ENCODE measurements at places on chromosomes 7 and 10.

- DNase-seq = no peak
- no peak overlapping the region for H3K4me3 ChIP-seq
- no peak overlapping the region for H3K27ac ChIP-seq
- H3K4me1 ChIP-seq = peaks cover 36% of the 10 kb centered on the region
Observed at GRCh38 chr7:105101864-105102263, 87.9 kb downstream of the KMT2E start.

GRCh38 chr10:28674782-28675181 lies 2.5 kb upstream of the BAMBI start:
- H3K36me3 ChIP-seq = peaks cover 4% of the 10 kb centered on the region
- DNase-seq = no peak
- H3K27ac ChIP-seq = no peak overlapping the region
- peaks cover 66% of the 10 kb centered on the region for H3K27me3 ChIP-seq
- no peak overlapping the region for H3K4me3 ChIP-seq

- no peak for DNase-seq
- H3K4me3 ChIP-seq = no peak overlapping the region
- no peaks in the 10 kb centered on the region for H3K36me3 ChIP-seq
- H3K27ac ChIP-seq = peak overlapping the region; percentile 87
- no peaks in the 10 kb centered on the region for H3K27me3 ChIP-seq
Observed at GRCh38 chr7:80106498-80107113, 28.0 kb upstream of the GNAI1 start.

DNA sequence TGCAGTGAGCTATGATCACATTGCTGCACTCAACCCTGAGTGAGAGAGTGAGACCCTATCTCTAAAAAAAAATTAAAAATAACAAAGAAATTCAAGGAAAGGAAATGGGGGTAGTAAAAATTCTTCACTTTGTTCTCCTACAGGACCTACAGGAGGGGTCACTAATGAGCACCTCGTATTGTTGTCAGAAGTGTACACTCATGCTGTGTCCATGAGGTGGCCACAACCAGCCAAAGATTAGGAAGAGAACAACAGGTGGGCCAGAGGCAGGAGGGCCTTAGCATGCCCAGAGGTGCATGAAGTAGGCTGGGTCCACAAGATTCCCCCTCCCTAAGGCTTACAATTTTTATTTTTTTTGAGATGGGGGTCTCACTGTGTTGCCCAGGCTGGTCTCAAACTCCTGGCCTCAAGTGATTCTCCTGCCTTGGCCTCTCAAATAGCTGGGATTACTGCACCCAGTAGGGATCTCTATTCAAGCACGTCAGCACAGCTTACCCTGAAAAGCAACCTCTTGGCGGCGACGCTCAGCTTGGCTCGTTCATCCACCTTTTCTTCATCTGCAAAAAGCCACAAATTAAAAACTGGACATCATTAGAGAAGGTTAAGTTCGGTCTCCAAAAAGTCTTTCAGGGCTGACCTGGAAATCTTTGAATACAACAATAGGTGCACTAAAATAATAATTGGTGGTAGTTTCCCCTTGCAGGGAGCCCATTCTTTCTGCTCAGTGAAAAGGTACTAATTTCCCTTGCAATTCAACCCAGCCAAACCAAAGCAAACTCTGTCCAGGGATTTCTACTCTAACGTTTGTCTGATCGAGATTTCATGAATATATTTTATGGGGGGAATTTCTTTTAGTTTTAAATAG lies 104.4 kb downstream of the SVIL start:
- no peak overlapping the region for H3K27ac ChIP-seq
- peaks cover 2% of the 10 kb centered on the region for H3K36me3 ChIP-seq
- H3K4me1 ChIP-seq = no peaks in the 10 kb centered on the region
- DNase-seq = no peak

GRCh38 chr7:45066409-45066808 lies 22.4 kb downstream of the NACAD start:
- peaks cover 31% of the 10 kb centered on the region for H3K4me1 ChIP-seq
- peak overlapping the region; percentile 19 for H3K27ac ChIP-seq
- no peak for DNase-seq

- DNase-seq = no peak
- H3K27ac ChIP-seq = no peak overlapping the region
- no peak overlapping the region for H3K4me3 ChIP-seq
- no peaks in the 10 kb centered on the region for H3K27me3 ChIP-seq
Observed at GRCh38 chr7:75649462-75649861, 89.3 kb downstream of the HIP1 start.

DNA sequence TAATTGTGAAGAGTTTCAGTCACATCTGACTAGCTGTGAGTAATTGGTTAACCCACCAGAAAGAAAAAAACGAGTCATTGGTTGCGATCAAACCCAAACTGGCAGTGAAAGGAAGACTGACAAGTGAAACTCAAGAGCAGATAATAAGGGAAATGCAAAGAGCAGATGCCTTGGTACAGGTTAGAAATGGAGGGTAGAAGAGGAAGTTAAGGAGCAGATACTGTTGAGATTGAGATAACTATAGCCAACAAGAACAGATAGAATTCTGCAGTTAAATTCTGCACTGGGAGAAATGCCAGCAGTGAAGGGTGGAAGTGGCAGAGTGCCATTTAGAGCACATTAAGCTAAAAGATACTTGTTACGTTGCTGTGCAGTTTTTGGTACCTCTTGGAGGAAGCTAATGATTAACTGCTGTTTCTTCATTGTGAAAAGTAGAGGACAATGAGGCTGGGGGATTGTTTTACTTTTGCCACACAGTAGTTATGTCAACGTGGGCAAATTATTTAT lies 65.8 kb downstream of the CDK13 start:
- H3K27me3 ChIP-seq = no peaks in the 10 kb centered on the region
- no peak for DNase-seq
- H3K4me3 ChIP-seq = no peak overlapping the region
- H3K36me3 ChIP-seq = peaks cover 25% of the 10 kb centered on the region
- H3K4me1 ChIP-seq = peaks cover 15% of the 10 kb centered on the region

GRCh38 chr7:12970626-12971025 lies 283.2 kb downstream of the ARL4A start:
- no peaks in the 10 kb centered on the region for H3K36me3 ChIP-seq
- H3K4me3 ChIP-seq = no peak overlapping the region
- no peaks in the 10 kb centered on the region for H3K4me1 ChIP-seq

DNA sequence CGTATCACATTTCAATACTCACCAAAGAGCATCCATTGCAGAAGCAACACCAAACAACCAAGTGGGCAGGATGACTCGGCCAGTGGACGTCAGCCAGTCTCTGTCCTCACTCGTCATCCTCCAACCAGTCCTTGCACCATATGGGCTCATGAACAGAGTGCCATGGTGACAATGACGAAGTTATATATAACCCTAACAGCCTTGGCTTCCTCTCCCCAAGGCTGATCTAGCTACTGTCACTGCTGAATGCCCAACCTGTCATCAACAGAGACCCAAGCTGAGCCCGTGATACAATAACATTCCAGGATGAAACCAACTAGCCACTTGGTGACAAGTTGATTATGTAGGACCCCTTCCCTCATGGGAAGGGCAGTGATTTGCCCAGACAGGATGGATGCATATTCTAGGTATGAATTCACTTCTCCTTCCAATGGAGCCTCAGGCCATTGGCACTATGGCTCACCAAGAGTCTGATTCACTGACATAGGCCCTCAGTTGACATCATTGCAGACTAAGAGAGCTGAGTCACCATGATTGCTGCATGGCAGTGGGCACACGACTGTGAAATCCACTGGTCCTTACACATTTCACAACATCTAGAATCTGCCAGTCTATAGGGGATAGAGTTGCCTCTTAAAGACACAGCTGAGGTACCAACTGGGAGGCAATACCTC lies 26.3 kb upstream of the PPIF start:
- DNase-seq = no peak
- H3K4me1 ChIP-seq = peaks cover 89% of the 10 kb centered on the region
- peaks cover 32% of the 10 kb centered on the region for H3K36me3 ChIP-seq
- H3K27ac ChIP-seq = no peak overlapping the region
- H3K4me3 ChIP-seq = no peak overlapping the region
- no peaks in the 10 kb centered on the region for H3K27me3 ChIP-seq

- H3K4me3 ChIP-seq = no peak overlapping the region
- DNase-seq = no peak
- peaks cover 6% of the 10 kb centered on the region for H3K4me1 ChIP-seq
- no peak overlapping the region for H3K27ac ChIP-seq
Observed at GRCh38 chr10:44989597-44990301, 11.0 kb upstream of the ZNF22 start.

GRCh38 chr10:94644352-94644751 lies 39.2 kb upstream of the CYP2C18 start:
- no peaks in the 10 kb centered on the region for H3K36me3 ChIP-seq
- DNase-seq = no peak
- H3K27ac ChIP-seq = no peak overlapping the region
- no peaks in the 10 kb centered on the region for H3K4me1 ChIP-seq
- H3K4me3 ChIP-seq = no peak overlapping the region

DNA sequence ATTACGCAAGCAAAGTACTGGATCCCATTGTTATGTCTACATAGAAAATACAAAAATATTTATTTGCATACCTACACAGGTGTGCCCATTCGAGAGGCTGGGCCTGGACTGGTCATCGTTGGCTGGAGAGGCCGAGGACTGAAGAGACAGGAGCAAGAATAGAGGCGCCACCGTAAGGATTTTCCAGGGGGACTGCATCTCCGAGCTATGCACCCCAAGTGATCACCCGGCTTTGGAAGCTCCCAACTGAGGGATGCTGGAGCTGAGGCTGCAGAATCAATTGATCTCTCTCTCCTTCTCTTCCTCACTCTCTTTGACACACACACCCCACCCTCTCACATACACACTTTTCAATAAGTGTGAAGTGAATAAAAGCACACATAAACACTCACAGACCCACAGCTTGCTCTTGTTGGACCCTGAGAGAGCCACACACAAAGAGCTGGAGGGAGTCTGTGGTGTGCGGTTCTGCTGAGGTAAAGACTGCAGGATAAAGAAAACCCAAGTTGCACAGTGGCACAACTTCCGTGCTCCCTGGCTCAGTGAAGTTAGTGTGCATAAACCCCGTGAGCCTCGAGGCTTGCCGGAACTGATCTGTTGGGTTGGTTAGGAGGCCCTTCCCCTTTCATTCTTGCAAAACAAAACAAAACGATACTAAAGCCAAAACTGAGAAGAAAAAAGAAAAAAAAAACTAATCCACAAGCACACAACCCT lies at the start of gene AOAH:
Gene AOAH, minus strand, starts transcription at position 544 of the 714 bp plus-strand sequence. Its CDS starts 346 bp downstream, at position 198.
- H3K4me1 ChIP-seq = peaks cover 78% of the 10 kb centered on the region
- H3K36me3 ChIP-seq = peaks cover 31% of the 10 kb centered on the region
- peaks cover 3% of the 10 kb centered on the region for H3K27me3 ChIP-seq
- H3K27ac ChIP-seq = peak within 1 kb of the TSS; percentile 96

GRCh38 chr7:41130561-41131236 lies 572.2 kb downstream of the INHBA start:
- H3K4me3 ChIP-seq = no peak overlapping the region
- no peaks in the 10 kb centered on the region for H3K4me1 ChIP-seq
- no peak overlapping the region for H3K27ac ChIP-seq
- H3K27me3 ChIP-seq = no peaks in the 10 kb centered on the region
- DNase-seq = no peak
- no peaks in the 10 kb centered on the region for H3K36me3 ChIP-seq

GRCh38 chr10:60707841-60708240 lies 70.4 kb upstream of the CDK1 start:
- no peaks in the 10 kb centered on the region for H3K27me3 ChIP-seq
- DNase-seq = no peak
- H3K27ac ChIP-seq = peak overlapping the region; percentile 77
- peaks cover 50% of the 10 kb centered on the region for H3K36me3 ChIP-seq
- no peak overlapping the region for H3K4me3 ChIP-seq

DNA sequence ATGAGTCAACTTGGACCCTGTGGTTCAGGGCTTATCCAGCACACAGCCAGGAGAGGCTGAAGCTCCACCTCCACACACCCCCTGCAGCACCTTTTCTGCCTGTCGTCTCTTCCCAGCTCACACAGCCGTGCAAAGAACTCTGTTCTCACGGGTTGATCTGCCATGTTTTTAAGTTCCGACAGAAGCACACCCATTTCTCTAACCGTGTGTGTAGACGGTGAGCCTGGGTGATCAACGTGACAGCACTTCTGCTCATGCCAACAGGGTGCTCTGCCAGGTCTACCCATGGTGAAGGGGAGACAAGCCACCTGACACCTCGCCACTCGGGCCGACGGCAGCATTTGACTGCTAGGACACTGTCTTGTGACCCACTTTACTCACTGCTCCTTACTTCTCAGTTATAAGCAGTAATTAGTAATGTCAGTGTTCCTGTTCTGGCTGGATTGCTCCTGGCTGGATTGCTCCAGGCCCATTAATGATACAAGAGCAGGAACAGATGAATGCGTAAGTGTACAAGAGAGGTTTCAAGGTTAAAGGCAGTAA lies 90.5 kb downstream of the RNF216 start:
- H3K27me3 ChIP-seq = no peaks in the 10 kb centered on the region
- H3K4me3 ChIP-seq = no peak overlapping the region
- peak overlapping the region; percentile 93 for H3K27ac ChIP-seq

Measured in activated CD4-positive, alpha-beta T cell treated with anti-CD3 and anti-CD28 coated beads, Interleukin-2, amount 10 ng/mL, durations not matched to agents 7 days and 5 days (primary cell).